ENCODE measurements at places on chromosomes 12 and 14.
A peak's percentile ranks its signal among the peaks of the same experiment; 100 is the strongest.

DNA sequence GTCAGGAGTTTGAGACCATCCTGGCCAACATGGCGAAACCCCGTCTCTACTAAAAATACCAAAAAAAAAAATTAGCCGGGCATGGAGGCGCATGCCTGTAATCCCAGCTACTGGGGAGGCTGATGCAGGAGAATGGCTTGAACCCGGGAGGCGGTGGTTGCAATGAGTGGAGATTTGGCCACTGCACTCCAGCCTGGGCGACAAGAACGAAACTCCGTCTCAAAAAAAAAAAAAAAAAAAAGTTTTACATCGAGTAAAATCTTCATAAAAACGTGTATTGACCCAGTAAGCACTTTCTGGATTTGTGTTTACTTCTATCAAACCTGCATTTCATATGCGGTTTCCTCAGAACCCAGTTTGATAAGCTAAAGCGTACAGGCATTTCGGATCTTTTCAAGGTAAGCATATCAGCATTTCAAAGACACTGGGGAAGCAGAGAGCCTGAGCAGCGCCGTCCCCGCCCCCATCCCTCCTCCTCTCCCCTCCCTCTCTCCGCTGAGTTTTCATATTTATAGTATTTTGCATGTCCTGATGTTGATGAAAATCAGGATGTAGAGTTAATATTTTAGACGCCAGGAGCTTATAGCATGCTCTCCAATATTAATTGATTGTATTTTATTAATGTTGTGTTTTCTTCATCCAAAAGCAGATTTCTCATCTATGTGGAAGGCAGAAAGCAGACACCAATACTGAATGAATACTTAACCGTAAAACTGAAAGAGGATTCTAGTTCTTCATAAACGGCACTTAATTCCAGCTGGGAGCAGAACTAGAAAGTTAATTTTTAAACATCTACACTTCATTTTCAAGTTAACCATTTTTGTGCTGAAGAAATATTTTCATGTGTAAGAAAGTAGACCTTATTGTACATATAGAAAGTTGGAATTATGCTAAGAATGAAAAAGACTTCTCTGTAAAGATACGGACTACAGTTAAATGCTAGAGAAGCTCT is 9.2 kb upstream of the HIP1R start:
- DNase-seq, result no peak

DNA sequence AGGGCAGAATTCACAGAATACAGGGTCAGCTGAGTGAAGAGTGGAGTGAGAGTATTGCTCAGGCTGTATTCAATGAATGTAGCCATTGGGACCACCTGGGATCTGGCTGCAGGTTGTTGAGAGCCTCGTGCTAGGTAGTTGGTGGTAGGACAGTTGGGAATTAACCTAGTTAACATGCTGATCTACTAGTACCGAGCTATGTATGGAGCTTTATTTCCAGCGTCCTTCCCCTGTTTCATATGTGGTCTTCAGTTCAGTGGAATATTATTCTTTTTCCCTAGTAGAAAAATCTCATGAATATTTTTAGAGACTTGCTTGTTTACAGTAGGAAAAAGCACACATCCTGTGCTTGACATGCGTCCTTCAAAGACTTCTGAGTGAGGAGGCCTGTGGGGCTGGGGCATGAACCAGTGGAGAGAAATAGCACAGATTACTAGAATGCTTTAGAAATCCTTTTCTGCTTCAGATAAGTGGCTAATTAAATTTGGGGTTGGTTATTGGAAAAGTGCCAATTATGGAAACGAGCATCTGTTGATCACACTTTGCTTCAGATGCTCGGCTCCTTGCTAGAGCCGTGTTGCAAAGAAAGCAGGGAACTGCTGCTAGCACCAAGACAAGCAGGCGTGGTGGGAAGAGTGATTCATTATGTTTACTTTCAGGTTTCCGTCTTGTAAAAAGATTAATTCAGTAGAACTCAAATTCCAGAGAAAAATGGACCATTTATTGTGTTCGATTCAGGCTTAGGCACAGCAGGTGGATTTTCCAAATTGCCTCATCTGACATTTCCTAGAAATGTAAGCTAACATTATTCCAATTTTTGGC is 53.6 kb downstream of the ARF6 start:
- no peak for DNase-seq

- peak; percentile 71 for DNase-seq
These were observed 101.0 kb downstream of the BEGAIN start for GRCh38 chr14:100486025-100486828.

GRCh38 chr12:25438638-25439037 is 114.4 kb downstream of the LMNTD1 start:
- DNase-seq, result no peak

DNA sequence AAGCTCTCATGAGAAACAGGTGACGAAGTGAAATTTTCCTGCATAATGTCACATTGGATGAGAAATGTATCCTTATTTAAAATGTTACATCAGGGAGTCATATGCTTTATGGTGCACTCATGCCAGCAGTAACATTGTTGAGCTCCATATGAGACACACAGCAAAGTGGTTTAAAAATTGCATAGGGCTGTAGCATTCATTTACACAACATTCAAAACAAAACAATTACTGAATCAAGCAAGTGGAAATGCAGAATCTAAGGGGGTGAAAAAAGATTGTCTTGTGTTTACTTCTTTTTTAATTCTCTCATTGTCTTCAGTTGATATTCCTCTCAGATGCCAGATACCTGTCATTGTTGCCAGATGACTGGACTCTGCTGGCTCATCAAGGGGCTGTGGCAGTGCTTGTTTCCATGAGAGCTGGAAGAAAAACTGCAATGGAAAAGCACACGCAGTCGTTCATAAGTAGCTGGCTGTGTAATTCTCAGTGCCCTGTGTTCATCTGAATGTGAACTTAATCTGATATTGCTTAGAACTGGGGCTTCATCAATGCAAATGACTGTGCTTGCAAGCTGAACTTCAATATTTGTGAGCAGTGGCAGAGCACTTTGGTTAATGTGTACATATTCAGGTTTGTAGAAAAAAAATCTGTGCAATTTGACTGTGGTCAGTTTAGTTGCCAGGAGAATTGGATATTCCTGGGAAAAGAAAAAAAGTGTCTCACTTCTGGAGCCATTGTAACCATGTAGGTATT is 305.6 kb downstream of the RAD51B start:
- no peak for DNase-seq

GRCh38 chr12:122471324-122472226 is 29.2 kb downstream of the ZCCHC8 start:
- DNase-seq, result no peak

DNA sequence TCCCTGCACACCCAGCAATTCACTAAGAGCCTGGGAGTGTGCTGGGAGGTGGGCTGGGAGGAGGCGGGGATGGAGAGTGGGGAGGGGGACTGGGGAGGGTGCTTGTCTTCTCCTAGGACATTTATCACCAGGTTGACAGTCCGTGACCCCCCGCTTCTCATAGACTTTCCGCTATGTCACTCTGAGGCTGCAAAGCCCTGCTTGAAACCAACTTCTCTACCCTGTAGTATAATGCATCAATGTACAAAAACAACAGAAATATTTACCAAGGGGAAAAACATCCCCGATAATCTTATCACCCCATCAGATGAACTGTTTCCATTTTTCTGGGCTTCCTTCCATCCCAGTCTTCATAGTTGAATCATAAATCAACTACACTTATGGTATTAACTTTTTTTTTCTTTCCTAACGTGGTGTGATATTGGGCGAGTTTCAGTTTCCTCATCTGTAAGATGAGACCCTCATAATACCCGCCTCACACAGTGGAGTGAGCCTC is 28.6 kb upstream of the BATF start:
- DNase-seq, result no peak

- peak; percentile 58 for DNase-seq
These were observed 5.4 kb downstream of the SDR39U1 start for GRCh38 chr14:24437020-24437735.

- DNase-seq, result no peak
These were observed 1.2 kb downstream of the ATF7 start for GRCh38 chr12:53624956-53625355.

- peak; percentile 10 for DNase-seq
These were observed 75.8 kb upstream of the GALNT9 start for GRCh38 chr12:132404951-132405741.
